ENCODE measurements at places on chromosomes 5 and 9. TPM values are rescaled to one million over a fixed set of nuclear protein-coding genes. Genes with fewer than 3 reads are reported as not detected.

Gene TNFSF8
- 1.1 TPM for total RNA-seq

Gene KIF12
- total RNA-seq = 3.8 TPM

GRCh38 chr5:115671939-115672338 lies 46.1 kb upstream of the TMED7 start:
- no peak overlapping the region for H3K27ac ChIP-seq
- no peaks in the 10 kb centered on the region for H3K27me3 ChIP-seq
- DNase-seq = no peak
- H3K4me3 ChIP-seq = no peak overlapping the region
- H3K4me1 ChIP-seq = no peaks in the 10 kb centered on the region
- no peaks in the 10 kb centered on the region for H3K36me3 ChIP-seq

DNA sequence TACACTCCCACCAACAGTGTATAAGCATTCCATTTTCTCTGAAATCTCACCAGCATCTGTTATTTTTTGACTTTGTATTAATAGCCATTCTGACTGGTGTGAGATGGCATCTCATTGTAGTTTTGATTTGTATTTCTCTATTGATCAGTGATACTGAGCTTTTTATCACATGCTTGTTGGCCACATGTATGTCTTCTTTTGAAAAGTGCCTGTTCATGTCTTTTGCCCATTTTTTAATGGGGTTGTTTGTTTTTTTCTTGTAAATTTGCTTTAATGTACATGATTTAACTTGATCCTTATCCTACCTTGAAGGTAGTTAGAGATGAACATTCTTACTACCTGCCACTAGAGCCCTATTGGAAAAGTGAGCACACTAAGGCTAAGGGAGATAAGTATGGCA lies 151.2 kb upstream of the KIF2A start:
- H3K27ac ChIP-seq = no peak overlapping the region
- no peak for DNase-seq
- no peak overlapping the region for H3K4me3 ChIP-seq

- no peaks in the 10 kb centered on the region for H3K27me3 ChIP-seq
- H3K36me3 ChIP-seq = no peaks in the 10 kb centered on the region
- H3K27ac ChIP-seq = no peak overlapping the region
- no peak overlapping the region for H3K4me3 ChIP-seq
- H3K4me1 ChIP-seq = no peaks in the 10 kb centered on the region
These were observed 7.1 kb downstream of the CCNH start for GRCh38 chr5:87405472-87406155.

DNA sequence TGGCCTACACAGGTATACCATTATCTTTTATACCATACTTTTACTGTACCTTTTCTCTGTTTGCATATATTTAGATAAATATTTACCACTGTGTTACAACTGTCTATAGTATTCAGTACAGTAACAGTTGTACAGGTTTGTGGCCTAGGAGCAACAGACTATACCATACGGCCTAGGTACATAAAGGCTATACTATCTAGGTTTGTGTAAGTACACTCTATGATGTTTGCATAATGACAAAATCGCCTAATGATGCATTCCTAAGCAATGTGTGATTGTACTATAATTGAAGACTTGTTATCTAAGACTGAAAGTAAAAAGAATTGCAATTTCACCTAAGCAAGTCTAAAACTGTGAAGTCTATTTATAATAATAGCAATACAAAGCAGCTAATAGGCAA lies 3.9 kb downstream of the C9orf72 start:
- no peak overlapping the region for H3K27ac ChIP-seq
- no peaks in the 10 kb centered on the region for H3K36me3 ChIP-seq

DNA sequence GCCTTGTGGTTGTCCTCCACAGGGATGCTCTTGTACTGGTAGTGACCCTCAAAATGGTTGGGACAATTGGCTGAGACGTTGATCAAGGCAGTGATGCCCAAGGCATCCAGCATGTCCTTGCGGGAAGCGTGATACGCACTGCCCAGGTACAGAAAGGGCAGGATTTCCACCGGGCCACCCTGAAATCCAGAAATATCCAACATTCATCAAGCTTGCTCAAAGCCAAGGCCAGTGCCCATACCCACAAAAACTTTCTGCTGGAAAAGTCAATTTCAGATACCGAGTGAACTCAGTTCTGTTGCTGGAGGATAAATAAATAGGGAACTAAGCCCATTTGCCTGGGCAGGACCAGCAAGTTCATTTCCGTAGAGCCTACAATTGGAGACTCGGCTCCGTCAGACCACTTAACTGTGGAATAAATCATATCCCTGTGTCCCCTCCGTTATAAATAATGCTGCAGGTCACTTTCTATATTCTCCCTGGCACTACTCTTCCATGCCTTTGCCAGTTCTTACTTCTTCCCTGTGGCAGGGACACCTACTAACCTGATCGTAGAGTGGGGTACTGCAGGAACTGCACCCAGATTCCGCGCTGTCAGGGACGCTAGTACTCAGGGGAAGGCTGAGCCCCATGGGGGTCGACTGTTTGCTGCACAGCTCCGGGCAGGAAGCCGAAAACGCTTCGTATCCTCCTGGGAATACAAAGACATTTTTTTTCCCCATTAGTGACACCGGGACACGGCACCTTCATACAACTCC lies 1.2 kb downstream of the DUSP1 start:
- peak overlapping the region; percentile 99 for H3K27ac ChIP-seq
- peaks cover 3% of the 10 kb centered on the region for H3K4me1 ChIP-seq
- DNase-seq = peak; percentile 58
- no peaks in the 10 kb centered on the region for H3K36me3 ChIP-seq
- H3K4me3 ChIP-seq = peak overlapping the region; percentile 68
- no peaks in the 10 kb centered on the region for H3K27me3 ChIP-seq

DNA sequence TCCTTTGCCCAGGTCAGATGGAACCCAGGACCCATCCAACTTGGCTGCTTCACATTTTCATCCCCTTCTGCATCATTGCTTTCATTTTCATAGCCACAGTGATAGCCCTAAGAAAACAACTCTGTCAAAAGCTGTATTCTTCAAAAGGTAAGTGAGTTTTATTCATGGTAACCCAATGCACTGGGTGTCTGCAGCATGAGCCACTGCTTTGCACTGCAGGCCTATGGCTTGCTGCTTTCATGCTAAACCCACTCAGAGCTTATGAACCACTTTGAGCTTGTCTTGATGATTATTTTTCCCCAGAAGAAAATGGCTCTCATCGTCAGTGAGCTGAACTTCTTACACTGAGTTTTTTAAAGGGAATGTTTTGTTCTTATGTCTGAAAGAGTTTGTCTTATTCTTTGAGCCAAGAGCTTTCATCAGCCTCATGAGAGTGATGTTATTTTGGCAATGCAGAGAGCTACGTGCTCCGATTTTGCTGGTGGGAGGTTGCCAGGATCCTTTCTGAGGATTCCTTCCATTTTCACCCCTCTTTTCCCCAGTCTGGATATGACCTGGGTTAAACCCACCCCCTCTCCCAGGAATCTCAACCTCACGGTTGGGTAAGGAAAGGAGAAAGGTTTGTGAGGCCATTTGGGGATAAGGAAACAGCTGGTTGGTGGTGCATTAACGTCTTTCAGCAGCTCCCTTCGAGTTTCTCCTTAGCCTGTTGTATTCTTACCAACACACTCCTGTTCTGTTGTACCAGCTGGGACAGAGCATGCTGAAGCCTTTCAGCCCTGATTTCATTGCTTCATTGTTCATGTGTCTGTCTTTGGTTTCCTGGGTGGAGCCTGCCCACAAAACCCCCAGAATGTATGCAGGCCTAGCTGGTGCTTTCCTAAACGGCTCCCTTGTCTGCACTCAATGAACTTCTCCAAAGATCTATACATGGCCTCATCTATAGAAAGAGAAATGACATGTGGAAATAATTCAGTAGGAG lies 47.6 kb downstream of the PDCD1LG2 start:
- H3K27me3 ChIP-seq = no peaks in the 10 kb centered on the region
- H3K36me3 ChIP-seq = no peaks in the 10 kb centered on the region
- peak; percentile 28 for DNase-seq
- H3K27ac ChIP-seq = no peak overlapping the region
- no peaks in the 10 kb centered on the region for H3K4me1 ChIP-seq

DNA sequence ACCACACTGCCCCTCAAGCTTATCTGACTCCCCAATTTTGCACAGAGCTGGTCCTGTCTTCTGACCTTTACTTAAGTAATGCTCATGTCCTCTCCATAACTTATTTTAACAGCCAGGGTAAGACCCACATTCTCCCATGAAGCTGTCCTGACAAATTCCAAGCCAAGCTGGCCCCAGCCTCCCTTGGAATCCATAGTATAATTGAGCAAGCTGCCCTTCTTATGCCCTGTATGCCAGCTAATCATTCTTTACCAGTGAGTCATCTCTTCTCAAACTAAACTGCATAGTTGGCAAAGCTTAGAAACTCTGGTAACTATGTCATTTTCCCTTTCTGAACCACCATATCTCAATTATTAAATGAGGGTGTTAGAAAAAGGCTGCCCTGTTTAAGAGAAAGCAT lies 92.4 kb downstream of the NFIB start:
- peak overlapping the region; percentile 67 for H3K27ac ChIP-seq
- no peak overlapping the region for H3K4me3 ChIP-seq
- DNase-seq = no peak
- H3K4me1 ChIP-seq = no peaks in the 10 kb centered on the region
- H3K36me3 ChIP-seq = no peaks in the 10 kb centered on the region
